Endothelial cell (in vitro differentiated cells): ENCODE measurements at places on chromosomes 5 and 9.

GRCh38 chr9:74770508-74771261, 117.0 kb downstream of the TRPM6 start:
- peak; percentile 47 for DNase-seq

DNA sequence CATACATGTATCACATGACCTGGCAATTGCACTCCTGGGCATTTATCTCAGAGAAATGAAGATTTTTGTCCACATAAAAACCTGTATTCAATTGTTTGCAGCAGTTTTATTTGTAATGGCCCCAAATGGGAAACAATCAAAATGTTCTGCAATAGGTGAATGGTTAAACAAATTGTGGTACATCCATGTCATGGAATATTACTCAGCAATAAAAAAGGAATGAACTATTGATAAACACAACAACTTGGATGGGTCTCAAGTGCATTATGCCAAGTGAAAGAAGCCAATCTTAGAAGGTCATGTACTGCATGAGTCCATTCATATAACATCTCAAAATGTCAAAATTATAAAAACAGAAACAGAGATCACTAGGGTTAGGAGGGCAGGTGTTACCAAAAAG, 1.5 kb upstream of the NDUFS4 start:
- DNase-seq, result no peak

DNA sequence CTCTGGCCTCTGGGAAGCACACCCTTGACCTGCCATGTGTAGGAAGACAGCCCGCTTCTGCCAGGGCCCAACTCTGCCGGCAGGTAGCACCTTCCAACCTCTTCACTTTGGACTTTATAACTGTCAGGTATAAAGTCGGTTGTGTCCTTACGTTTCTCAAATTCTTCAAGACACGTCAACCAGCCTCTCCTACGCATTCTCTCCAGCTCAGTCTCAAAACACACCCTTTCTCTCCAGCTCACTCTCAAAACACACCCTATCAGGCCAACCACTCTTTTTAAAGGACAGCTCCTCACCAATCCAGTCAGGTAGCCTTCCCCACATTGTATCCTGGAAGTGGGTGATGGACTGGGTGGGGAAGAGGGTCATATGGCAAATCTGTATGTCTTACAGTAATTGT, 13.5 kb downstream of the FXN start:
- DNase-seq, result no peak

DNA sequence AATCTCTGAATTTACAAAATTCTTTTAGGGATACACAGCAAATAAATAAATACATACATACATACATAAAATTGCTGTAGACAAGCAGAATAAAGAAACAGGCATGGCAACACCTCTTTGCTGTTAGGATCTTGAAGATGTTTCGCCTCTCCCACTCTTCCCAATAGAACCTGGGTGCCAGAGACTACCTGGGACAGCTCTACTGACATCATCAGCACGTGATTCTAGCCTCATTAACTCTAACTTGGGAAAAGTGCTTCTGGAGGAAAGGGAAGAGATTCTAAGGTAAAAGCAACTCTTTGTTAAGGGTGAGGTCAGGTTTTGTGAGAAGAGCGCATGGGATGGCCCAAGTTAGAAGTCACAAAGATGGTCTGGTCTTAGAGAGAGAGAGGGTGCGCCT, 339.1 kb downstream of the RFX3 start:
- no peak for DNase-seq

- no peak for DNase-seq
These were observed 78.0 kb downstream of the LPAR1 start for GRCh38 chr9:110960288-110960687.

- no peak for DNase-seq
These were observed 394.9 kb downstream of the MED10 start for GRCh38 chr5:5983261-5983980.

DNA sequence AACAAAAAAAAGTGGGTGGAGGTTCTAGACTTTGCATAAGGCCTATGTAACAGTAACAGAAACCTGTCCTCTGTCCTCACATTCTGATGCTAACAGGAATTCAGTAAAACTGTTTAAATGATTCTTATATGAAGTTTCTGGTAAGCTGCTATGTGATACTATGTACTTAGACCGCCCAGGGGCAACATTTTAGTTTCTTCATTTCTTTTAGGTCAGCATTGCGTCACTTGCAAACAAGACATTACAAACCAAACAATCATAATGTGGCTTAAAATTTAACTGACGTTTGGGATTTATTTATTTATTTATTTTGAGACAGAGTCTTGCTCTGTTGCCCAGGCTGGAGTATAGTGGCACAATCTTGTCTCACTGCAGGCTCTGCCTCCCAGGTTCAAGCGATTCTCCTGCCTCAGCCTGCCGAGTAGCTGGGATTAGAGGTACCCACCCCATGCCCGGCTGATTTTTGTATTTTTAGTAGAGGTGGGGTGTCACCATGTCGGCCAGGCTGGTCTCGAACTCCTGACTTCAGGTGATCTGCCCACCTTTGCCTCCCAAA, 44.3 kb downstream of the TENT4A start:
- no peak for DNase-seq

GRCh38 chr9:38144421-38144820, 75.4 kb upstream of the SHB start:
- no peak for DNase-seq

DNA sequence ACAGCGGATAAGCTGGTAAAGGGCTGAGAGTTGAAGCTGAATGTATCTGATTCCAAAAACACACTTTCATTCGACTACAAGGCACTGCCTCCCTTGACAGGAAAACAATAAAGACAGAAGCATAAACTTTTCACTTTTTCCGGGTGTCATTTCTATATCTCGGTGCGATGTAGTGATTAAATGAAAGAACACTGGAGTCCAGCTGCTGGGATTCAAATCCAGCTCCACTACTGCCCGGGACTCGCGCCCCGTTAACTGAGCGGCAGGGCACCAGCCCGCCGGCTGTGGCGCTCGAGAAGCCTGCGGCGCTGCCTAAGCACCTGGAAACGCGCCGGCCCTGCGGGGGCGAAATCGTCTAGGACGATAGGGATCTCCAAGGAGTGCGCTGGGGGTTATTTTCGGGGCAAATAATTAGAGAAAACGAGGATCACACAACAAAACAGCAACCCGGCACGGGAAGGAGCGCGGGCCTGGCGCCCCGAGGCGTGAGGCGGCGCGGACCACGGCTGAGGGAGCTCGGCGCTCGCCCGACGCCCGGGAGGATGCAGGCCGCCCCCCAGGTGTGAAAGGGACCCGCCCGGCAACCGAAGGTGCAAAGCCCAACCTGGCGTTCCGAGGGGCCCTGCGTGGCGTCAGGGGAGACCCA, 837 bp downstream of the UIMC1 start:
- DNase-seq, result peak; percentile 73
